ENCODE measurements at places on chromosomes 3 and 15.

GRCh38 chr15:78223396-78224022 lies 10.9 kb downstream of the ACSBG1 start:
- DNase-seq, result no peak

DNA sequence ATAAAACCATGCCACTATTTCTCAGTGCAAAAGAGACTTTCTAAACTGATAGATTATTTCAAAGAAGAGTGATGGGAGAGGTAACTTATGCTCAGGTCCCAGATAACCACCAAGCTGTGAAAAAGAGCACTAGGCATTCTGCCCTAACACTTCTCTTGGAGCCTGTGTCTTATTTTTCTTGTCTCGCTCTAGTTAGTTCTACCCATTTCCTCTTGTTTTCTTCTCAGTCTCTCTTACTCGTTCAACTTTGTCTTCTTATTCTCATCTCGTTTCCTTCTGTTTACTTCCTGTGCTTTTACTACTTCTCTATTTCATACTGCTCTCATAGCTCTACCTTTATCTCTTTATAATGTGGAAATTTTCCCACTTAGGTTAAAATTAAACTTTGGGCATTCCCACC lies 91.8 kb upstream of the CGNL1 start:
- DNase-seq, result no peak

GRCh38 chr3:177419904-177420601 lies 222.8 kb upstream of the TBL1XR1 start:
- DNase-seq, result no peak

GRCh38 chr15:88299497-88299896 lies 43.0 kb upstream of the NTRK3 start:
- DNase-seq, result no peak

- DNase-seq, result no peak
Measured at GRCh38 chr3:166829896-166830295, 550.2 kb downstream of the ZBBX start.

DNA sequence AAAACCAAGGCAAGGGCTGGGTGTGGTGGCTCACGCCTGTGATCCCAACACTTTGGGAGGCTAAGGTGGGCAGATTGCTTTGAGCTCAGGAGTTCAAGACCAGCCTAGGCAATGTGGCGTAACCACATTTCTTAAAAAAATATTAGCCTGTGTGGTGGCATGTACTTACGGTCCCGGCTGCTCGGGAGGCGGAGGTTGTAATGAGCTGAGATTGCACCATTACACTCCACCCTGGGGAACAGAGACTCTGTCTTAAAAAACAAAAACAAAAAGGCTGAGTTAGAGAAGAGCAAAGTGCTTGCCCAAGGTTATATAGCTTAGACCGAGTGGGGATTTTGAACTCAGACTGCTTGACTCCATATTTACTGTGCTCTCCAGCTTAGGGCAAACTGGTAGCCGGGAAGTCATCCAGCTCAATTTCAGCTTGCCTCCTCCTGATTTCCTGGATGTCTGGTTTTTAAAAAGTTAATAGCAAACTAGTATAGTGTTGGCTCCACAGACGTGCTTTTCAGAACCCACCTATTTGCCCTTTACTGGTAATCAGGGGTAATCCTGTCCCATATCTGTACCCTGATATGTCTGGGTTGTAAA lies 138.9 kb downstream of the CACNA1D start:
- no peak for DNase-seq

DNA sequence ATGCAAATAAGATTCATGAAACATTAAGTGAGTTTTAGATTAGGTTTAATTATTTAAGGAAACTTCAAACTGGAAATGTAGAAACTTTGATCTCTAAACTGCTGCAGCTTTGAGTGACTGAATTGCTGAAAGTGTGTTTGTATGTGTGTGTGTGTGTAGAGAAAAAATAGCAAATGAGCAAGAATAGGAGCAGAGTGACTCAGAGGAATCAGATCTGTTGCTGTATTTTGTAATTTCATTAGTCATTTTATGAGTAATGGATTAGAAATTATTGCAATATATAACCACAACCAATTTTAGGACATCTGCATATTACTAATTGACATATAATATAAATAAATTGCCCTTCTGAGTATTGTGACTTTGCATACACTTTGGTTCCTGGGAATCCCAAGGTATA lies 52.8 kb upstream of the SLC9A9 start:
- peak; percentile 83 for DNase-seq

GRCh38 chr3:120908030-120908794 lies at the start of gene STXBP5L:
Gene STXBP5L, plus strand, starts transcription at chr3:120908205. Its CDS starts 1,374 bp downstream, at chr3:120909579.
- DNase-seq, result peak; percentile 23

- DNase-seq, result no peak
Measured at GRCh38 chr3:193970773-193971206, 165.2 kb upstream of the HES1 start.

- DNase-seq, result no peak
Measured at GRCh38 chr3:195101001-195101583, 169.9 kb downstream of the XXYLT1 start.

- DNase-seq, result no peak
Measured at GRCh38 chr3:15288331-15289035, 43.9 kb downstream of the SH3BP5 start.

DNA sequence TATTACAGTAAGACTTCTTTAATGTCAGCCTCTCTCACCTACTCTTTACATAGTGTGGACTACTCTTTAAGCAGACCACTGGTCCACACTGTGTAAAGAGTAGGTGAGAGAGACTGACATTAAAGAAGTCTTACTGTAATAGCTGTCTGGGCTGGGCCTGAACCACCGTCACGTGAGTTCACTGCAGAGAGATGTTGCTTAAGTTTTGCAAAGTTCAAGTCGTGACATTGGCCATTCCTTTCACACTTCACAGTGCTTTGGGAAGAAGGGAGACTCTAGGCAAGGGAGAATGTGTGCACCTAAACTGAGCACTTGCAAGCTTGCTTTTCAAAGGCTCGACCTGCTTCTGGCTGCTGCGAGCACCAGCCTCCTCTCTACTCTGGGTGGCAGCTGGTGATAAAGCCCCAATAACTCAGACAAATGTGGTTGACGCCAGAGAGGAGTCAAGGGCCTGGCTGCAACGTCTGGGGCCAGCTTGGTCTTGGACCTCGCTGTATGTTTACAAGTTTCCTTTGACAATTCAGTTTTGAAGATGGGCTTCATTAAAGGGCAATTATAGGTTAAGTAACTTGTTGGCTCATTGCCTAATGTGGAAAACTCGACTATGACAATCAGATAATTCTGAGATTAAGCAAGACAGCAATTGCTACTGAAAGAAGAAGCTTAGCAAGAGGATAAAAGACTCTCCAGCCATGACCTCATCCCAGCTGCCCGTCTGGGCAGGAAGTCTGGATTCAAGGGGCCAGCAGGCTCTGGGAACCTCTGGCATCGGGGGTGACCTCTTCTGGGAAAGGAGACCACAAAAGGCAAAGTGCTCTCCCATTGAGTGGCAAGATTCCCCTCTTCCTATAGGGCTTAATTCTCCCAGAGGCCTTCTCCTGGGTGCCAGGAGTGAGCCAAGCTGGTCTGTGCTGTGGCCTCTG lies 242.1 kb upstream of the TLE3 start:
- no peak for DNase-seq

GRCh38 chr3:183006396-183007002 lies 26.2 kb upstream of the DCUN1D1 start:
- no peak for DNase-seq

GRCh38 chr15:62026487-62027262 lies 33.6 kb downstream of the VPS13C start:
- no peak for DNase-seq

DNA sequence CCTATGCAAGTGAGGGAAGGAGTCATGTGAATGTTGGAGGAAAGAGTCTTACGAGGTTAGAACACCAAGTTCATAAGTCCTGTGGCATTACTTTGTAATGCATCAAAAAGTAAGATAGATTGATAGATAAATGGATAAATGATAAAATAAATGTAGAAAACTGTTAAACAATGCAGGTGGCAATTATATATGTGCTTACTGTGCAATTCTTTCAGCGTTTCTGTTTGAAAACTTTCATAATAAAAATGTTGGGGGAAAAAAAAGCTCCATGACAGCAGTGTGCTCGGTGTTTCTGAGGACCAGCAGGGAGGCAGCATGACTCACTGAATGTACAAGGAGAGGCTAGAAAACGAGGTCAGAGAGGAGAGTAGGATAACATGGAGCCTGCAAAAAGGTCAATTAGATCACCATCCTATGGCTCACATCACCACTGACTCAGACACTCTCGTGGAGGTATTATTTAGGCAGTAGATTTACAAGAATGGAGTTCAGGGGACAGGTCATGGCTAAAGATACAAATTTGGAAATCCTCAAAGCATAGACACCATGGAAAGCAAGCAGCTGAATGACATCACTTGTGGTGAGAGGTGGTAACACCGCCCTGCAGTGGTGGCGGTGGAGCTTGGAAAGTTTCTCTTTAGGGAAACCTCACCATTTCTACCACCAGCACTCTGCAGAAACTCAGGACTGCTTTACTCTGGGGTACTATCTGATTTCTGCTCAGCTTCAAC lies 219.8 kb downstream of the CTNNB1 start:
- peak; percentile 43 for DNase-seq

DNA sequence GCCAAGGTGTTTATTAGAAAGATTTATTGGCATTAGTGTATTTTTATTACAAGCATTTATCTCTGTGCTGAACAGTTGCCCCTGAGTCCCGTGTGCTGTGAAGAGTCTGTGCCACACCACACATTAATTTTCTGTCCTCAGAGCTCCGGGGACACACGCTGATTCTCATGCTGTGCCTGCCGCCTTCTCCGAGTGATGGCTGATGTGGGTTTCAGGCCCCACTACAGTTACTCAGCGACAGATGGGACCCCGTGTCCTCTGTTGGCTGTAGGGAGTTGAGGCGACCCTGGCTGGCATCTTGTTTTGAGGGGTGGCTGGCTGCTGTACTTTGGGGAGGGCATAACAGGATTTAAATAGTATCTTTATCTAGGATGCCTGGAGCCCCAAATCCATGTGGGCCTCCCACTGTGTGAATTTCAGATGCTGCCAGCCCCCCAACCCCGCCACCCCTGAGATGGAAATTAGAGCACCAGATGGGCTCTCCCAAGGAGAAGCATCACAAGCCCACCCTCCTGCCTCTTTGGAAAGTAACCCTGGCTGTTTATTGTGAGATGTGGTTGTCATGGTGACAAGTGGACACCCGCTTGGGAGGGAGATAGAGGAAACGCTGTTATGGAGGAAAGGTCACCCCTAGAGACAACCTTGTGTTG lies 185.6 kb downstream of the APBA2 start:
- DNase-seq, result no peak

DNA sequence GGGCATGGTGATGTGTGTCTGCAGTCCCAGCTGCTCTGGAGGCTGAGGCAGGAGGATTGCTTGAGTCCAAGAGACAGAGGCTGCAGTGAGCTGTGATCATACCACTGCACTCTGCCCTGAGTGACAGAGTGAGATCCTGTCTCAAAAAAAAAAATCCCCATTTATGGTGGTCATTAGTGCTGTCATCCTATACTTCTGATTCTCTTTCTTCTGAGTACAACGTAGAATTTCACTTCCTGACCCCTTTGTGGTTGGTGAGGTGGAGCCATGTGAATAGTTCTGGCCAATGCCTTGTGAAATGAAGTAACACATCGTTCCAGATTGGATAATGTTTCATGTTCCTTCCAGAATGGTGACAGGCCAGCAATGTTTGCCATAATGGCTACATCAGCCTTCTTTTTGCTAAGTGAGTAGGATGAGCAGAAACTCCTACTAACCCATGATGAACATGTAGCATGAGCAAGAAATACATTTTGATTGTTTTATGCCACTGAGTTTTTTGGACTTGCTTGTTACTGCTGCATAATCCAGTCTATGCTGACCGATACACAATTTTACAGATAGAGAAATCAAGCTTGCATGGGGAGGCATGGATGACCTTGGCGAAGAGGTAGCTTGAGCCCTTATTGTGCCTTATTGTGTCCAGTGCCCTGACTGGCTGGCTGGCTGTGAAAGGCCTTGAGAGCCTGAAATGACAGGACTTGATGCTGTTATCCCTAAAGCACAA lies 30.9 kb upstream of the TLE3 start:
- no peak for DNase-seq

GRCh38 chr3:30605005-30605404 lies 1.4 kb upstream of the TGFBR2 start:
- no peak for DNase-seq

- no peak for DNase-seq
Measured at GRCh38 chr3:134630506-134630905, 20.3 kb downstream of the KY start.

- no peak for DNase-seq
Measured at GRCh38 chr3:158105710-158106253, 438 bp downstream of the SHOX2 start.
